ENCODE measurements at places on chromosomes 3 and 15.

DNA sequence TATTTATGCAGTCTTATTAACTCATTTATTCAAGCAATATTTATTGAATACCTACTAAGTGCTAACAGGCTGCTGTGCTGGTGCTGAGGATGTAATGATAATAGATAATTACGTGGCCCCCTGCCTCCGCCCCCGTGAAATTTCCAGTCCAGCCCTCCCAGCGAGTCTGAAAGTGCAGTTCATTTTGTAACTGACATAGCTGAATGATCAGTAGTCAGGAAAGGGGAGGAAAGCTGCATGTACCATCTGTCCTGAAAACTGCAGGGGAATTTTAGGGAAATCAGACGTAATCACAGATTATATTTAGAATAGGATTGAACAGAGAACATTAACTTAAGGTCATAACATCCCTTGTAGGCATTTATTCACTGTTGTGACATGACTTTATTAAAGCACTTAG is 736.8 kb downstream of the MCTP2 start:
- no peak for DNase-seq

- DNase-seq, result no peak
Observed at GRCh38 chr3:125143982-125144652, 68.4 kb downstream of the SLC12A8 start.

- DNase-seq, result no peak
Observed at GRCh38 chr3:151282921-151283320, 4.6 kb upstream of the P2RY14 start.

- no peak for DNase-seq
Observed at GRCh38 chr3:69441040-69441439, 55.2 kb upstream of the FRMD4B start.

GRCh38 chr3:167787440-167787839 is 51.9 kb downstream of the SERPINI1 start:
- DNase-seq, result no peak

GRCh38 chr15:41915255-41915994 is 21.6 kb upstream of the SPTBN5 start:
- no peak for DNase-seq

GRCh38 chr3:159865041-159865579 is 123.5 kb upstream of the IL12A start:
- no peak for DNase-seq

- no peak for DNase-seq
Observed at GRCh38 chr3:157624801-157625200, 121.6 kb upstream of the VEPH1 start.

DNA sequence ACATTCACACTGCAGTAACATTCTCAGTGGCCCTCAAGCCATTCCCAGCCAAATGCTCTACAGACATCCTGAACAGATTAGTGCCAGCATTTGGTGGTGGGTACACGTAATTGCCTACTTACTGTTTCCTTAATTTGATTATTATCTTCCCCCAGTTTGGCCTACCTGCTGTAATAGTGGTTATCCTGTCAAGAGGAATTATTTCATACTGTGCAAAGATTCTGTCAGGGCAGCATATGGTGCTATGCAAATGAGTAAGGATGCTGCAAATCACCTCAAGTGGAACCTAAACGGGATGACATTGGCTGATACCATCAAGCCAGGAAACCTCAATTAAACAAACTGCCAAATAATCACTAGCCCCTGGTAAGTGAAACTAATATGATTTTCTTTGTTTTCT is 88.7 kb downstream of the SEMA6D start:
- no peak for DNase-seq

GRCh38 chr15:43133430-43134156 is at the start of gene TMEM62:
TMEM62 (plus strand) TSS chr15:43133586; CDS start chr15:43133803, 217 bp downstream.
- DNase-seq, result peak; percentile 31

GRCh38 chr3:60801307-60801706 is 449.9 kb downstream of the FHIT start:
- no peak for DNase-seq

DNA sequence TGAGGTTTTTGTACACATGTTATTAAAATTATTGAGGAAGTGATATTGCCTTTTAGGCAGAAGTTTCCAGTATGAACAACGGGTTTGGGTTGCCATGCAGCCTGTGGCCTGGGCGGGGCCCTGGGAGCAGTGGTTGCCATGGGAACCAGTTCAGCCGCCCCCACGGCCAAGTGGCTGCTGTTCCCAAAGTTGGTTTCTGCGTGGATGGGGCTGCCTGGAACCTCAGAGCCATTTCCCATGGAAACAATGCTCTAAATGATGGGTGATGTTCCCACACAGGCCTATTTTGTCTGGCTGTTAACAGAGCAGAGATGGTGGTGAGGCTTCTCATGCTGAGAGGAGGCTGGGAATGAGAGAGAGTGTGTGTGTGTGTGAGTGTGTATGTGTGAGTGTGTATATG is 19.5 kb downstream of the MRAS start:
- no peak for DNase-seq

Measured in T follicular helper cell (primary cell).